ENCODE measurements at places on chromosomes 6 and 20.

GRCh38 chr20:62428396-62429295, 1.3 kb upstream of the RBBP8NL start:
- DNase-seq: no peak

DNA sequence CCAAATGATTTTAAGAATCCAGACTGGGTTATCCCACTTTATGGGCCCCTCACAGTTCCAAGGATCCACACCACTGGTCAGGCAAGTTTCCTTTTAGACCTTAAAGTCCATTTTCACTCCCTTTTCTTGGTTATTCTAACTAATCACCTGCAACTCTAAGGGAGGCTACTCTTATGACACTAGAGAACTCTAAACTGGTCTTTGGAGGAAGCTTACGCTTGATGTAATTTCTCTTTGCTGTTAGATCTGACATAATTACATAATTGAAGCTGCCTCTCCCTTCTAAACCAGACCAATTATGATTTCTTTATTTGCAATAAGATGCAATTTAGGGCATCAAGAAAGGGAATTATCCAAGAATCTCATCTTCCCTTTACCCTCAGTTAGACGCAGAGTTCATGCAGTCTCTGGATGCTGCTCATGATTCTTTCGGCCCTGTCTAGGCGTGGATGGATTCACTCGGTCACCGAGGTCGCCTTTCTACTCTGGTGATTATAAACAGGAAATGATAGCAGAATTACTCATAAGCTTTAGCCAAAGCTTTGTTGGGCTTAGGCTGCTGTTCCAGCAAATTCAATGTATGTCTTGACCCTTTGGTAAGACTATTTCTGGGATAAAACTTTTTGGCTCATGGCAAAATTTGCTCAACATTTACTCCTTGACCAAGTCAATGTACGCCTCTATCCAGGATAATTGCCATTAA, 166.4 kb upstream of the PRND start:
- peak; percentile 65 for DNase-seq

DNA sequence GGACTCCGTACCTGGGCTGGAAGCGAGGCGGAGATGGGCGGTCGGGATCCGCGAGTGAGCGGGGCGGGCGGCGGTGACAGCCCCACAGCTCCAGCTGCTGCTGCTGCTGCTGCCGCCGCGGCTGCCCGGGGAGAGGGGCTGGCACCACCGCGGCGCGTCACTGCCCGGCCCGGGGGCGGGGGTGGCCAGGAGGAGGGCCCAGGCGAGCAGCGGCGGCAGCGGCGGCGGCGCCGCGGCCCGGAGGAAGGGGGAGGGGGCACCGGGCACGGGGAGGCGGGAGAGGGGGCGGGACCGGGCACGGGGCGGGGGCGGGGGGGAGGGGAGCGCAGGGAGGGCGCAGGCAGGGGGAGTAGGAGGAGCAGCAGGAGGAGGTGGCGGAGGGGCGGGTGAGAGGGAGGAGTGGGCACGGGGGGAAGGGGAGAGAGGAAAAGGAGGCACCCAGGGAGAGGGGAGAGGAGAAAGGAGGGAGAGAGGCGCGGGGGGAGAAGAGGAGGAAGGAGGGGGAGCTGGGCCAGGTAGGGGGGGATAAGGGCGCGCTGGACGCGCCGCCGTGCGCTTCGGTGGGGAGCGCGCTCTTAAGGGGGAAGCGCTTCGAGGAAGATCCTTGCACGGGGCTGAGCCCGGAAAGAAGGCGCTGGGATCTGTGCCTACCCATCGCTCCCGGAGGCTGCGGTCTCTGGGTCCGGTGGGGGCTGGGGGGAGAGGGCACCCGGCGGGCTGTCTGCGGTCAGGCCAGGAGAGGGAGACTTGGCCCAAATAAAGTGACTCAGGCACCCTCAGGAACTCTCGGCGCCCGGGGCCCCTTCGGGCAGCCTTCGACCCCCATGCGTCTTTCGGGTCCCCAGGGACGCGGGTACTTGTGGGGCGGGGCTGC, 101.5 kb downstream of the NOL4L start:
- DNase-seq: no peak

GRCh38 chr20:23622839-23623343, 14.9 kb downstream of the CST3 start:
- DNase-seq: peak; percentile 20

GRCh38 chr20:53138454-53139262, 166.5 kb downstream of the TSHZ2 start:
- DNase-seq: no peak

- no peak for DNase-seq
Measured at GRCh38 chr6:167113047-167113754, 9.7 kb upstream of the CCR6 start.

DNA sequence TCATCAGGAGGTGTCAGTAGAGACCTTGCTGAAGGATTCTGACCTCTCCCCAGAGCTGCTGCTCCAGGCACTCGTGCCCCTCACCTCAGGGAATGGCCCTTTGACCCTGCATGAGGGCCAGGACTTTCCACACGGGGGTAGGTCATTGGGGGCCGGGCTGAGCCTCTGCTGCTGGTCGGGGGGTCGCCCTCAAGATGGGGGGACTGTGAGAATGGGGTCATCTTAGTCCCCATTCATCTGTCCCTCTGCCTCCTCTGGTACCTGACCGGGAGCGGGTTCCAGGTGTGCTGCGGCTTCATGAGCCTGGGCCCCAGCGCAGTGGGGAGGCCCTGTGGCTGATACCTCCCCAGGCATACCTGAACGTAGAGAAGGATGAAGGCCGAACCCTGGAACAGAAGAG, 15.8 kb downstream of the DNPH1 start:
- DNase-seq: no peak

GRCh38 chr20:44145131-44145775, 41.7 kb downstream of the JPH2 start:
- no peak for DNase-seq

- DNase-seq: no peak
Measured at GRCh38 chr6:14747881-14748520, 497.9 kb upstream of the JARID2 start.

DNA sequence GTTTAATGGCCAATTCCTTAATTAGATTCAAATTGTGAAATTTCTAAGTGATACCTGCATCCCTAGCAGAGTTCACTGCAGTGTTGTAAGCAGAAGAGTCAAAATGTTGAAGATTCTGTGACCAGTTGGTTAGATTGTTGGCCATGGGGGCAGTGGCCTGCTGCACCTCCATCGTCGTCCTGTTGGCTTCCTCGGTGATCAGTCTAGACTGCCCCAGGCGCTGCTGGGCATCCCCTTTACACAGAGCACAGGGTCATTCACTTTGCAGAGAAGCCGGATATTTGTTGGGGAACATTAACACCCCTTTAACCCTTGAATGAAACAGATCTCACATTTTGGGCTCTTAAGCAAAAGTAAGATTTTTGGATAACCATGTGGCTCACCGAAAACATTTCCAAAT, 60.7 kb downstream of the FAM229B start:
- DNase-seq: no peak

GRCh38 chr6:109179507-109179906, 84.2 kb downstream of the CEP57L1 start:
- no peak for DNase-seq

DNA sequence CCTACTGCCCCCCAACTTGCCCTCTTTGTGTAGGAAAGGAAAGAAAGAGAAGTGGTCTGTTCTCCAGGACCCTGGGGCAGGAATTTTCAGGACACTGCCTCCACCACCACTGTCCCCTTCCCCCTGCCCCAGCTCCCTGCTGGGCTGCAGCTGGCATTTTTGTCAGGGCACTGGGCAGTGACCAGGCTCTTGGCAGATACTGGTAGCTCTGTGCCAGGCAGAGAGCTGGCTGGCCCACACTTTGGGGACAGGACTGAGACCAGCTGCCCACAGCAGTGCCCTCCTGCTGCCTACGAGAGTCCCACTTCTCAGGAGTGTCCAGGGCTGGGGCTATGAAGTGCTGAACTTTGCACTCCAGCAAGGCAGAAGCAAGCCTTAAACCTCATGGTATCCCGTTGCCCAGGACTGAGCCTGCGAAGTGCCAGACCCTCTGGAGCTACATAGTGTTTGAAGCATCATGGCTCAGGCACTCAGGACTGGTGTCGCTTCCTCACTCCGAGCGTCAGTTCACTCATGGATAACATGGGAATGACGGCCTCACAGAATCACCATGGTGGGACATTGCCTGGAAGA, 19.3 kb downstream of the SLC13A3 start:
- no peak for DNase-seq

DNA sequence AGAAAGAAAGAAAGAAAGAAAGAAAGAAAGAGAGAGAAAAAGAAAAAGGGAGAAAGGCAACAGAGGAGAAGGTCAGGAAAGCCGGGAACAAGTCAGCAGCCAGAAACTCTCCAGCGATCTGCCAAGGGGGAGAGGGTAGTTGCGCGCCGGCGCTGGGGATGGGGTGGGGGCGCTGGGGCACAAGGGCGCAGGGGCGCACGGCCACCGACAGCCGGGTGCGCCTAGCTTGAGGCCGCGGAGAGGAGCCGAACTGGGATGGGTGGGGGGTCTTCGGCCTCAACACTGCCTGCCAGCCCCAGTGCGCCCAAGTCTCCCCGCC, 533 bp upstream of the RSPO3 start:
- no peak for DNase-seq

DNA sequence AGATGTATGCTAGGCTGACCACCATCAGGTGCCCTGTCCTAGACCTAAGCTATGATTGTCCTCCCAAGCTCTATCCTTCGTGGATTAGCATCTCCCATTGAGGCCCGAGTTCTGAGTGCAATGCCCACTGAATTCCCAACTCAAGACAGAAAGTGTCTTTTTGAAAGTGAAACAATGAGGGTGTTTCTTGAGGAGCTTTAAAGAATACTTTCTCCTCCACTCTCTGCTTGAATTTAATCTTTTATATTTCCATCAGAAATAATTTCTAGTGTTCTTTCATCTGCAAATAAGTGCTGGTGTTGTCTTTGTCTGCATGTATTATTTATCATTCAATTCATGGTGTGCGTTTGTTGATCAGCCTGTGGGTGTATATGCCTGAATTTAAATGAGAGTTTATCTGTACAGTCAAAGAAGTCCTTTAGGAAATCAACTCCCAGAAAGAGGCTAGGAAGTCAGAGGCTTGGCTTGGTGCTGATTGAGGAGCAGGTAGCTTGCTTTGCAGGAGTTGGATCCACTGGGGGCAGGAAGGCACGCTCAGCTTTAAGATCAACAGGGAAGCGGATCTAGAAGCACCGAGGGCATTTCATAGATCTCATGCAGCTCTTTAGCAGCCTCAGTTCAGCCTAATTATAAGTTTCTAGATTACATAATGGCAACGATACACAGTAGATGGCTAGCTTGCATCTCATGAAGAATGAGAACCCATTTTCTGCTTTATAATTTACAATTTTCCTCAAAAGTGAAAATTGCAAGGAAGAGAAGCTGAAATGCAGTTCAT, 36.0 kb upstream of the CCN6 start:
- no peak for DNase-seq

DNA sequence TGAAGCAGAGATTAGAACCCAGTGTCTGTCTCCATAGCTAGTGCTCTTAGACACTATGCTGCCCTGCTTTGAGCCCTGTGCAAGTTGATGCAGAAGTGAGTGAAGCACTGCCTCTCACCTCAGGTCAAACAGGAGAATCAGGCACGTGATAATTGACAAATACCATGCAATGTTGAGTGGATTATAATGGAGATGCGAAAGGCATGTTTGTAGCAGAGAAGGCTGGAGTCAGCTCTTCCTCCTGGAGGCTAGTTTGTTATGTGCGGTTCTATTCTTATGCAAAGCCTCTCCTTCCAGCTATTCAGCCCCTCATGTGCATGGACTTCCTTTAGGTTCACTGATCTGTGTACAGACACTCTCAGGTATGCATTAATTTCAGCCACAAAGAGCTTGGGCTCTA, 108.5 kb downstream of the MANEA start:
- DNase-seq: no peak

DNA sequence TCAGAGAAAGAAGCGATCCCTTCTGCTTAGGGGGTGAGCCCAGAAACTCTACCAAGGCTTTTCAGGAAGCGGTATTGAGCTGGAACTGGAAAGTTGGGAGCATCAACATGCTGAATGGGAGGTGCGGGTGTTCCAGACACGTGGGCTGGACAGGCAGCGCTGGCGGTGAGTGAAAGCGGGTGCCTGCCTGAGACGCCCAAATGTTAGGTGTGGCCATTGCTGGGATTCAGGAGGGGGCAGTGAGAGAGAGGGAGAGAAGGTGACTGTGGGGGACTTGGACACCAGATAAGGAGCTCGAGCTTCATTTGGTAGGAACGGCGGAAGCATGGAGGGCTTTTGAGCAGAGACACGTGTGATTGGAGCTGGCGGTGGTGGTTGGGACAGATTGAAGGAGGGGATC, 157.7 kb downstream of the ZDHHC14 start:
- no peak for DNase-seq

DNA sequence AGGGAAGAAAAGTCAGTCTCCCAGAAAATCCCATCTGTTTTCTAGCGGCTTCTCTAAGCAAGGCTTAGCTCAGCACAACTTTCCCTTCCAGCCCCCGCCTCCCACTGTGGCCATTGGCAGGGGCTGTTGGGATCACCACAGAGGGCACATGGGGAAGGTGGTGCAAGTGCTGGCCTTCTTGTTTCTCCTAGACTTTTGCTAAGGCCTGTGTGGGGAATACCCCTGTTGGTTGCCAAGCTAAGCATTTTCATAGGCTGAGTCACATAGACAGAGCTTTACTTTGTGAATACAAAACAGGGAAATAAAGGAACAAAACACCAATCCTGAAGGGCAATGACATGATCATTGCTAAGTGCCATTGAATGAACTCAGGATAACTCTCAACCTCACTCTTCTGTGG, 32.4 kb upstream of the TIAM2 start:
- DNase-seq: peak; percentile 13

GRCh38 chr20:4726710-4727397, 5.1 kb downstream of the PRND start:
- DNase-seq: no peak

DNA sequence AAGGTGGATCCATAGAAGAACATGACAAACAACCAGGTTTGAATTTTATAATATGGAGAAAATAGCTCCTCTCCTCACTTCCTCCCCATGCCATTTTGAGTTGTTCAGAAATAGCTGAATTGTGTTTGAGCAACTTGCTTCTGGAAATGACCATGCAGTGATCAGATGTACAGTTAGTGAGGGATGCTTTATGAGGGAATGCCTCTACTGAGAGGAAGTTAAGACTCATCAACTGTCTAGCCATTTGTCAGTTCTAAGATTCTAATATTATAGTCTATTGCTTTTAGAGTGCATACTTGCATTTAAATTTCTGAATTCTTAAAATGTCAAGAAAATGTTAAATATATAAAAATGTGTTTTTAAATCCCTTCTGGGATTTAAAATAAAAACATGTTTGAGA, 3.8 kb downstream of the LAMA2 start:
- no peak for DNase-seq

- DNase-seq: no peak
Measured at GRCh38 chr6:137353842-137354397, 134.7 kb upstream of the IFNGR1 start.

DNA sequence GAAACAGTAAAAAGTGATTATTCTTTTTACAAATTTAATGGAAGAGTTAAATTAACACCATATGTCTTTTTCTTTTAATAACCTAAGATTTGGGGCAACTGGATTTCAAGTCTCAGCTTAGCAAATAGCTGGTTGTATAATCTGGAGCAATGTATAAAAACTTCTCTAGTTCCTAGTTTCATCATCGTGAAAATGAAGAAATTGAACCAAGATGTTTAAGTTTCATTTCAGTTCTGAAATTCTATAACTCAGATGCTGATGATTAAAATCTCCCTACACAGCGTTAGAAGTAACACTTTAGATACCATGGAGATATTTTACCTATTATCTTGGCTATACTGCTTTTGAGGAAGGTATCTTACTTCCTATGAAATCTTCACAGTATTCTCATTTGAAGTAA, 252.0 kb downstream of the KIF16B start:
- no peak for DNase-seq

- no peak for DNase-seq
Measured at GRCh38 chr6:131945971-131946370, 5.2 kb downstream of the CCN2 start.
